ENCODE measurements at places on chromosomes 3 and 15.

DNA sequence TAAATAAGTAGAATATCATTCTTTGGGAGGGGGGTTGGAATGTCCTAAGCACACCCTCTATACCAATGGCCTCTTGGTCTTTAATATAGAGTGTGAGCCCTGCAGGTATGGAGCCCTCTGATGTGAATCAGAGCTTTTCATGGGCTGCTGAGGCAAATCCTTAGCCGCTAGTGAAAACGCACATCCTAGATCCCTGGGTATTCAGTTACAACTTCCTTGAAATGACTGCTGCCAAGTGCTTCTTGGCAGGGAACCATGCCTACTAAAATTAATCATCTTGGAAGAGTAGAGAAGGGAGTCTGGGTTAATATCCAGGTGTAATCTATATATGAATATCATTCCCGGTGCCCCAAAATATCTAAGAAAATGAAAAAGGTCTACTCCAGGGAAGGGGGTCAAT, 109.1 kb downstream of the POLQ start:
- no peak for DNase-seq

GRCh38 chr3:44355362-44356033, 16.9 kb downstream of the TCAIM start:
- no peak for DNase-seq

DNA sequence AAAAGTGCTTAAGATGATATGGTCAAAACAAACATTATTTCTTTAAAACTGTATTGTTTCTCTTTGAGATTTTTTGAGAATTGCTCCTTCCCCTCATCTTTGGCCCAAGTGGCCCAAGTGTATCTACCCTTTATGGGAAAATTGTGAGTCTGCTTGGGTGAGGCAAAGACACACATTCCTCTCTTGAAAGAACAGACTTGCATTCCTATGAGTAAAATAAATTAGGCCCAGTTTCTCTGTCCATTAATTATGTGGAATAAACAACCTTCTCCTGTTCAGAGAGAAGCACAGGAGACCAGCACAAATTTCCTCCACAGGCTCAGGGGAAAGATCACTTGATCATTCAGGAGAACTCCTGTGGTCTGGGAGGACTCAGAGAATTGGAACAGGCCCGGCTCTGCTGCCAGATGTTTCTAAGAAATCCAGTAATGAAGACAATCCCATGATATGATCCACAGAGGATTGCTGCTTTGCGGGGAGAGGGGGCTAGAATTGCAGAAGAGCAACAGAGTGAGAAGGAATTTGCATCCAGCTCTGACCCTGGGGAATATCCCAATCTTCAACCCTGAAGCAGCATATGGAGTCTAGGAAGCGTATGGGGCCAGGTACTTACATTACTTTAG, 53.8 kb upstream of the BOC start:
- DNase-seq: no peak

DNA sequence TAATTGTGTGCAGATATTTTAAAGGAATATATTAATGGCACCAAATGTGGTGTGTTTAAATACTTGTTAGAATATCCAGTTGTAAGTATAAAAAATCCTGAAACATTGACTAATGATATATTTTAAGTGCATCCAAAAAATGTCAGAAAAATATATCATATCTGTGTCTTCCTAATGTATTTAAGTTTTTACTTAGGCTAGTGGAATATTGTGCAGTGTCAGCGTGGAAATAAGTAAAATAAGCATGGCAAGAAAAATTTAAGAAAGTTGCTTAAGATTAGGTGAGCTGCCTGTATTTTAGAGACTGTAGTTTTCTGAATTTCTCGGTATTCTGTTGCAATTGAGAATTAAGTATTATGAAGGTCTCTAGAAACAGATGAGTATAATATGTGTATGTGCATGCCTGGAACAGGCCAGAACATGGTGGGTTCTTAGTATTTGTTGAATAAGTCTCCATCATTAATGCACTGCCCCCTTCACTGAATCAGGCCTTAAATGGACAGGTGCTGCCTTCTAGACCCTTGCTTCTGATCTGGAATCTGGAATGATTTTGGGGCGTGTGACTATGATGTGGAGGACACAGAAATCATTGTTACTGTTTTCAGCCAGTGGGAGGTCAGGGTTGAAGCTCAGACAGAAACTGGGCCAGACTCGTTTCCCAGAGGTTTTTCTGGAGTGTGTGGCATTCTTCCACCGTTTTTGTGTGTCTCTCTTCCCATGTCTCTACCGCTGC, 86.1 kb downstream of the TRAK1 start:
- no peak for DNase-seq

DNA sequence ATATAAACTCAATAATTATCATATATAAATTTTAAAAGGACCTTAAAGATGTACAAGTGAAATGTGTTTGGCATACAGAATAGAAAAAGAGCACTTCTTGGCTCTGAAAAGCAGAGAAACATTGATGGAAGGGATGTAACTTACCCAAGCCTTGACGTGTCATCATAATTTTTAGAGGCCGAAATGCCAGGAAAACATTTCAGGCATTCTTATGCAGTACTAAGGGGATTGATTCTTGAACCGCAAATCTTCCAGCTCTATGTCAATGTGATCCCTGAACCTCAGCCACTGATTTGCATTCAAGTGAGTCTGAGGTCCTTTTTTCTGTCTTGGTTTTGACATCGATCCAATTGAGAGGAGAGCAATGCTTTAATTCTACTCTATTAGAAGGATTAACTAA, 97.8 kb downstream of the CLDN1 start:
- no peak for DNase-seq

- no peak for DNase-seq
These were observed 69.4 kb upstream of the GAP43 start for GRCh38 chr3:115553796-115554486.

DNA sequence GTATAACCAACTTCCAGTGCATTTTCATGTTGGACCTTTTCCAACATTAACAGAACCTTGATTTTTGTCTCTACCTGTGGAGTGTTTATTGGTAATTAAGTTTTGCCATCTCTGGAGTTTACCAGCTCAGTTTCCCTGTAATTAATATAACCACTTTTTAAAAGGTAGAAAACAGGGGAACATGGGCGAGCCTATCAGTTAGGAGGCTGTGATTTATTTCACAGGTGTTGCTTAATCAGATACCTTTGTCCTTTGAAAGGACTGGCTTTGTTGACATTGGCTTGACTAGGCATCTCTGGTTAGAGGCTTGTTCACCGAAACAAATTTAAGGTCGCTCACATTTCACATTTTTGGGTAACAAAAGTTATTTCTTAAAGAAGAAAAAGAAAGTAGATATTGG, 622 bp downstream of the NAALADL2 start:
- no peak for DNase-seq

- DNase-seq: no peak
These were observed 12.2 kb upstream of the UPK1B start for GRCh38 chr3:119161240-119161639.

DNA sequence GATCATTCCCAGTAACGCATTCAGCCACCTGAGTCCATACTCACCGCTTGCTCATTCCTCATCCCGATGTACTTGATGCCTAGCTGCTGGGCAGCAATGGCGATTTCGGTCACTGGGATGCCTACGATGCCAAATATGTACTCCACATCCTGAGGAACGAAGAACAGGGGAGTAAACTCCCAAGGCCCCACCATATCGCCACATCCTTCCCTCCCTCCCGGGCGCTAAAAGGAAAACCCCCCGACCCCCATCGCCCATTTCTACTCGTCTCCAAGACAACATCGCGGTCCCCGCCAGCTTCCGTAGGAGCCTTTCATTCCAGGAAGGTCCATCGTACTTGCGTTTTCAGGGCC, 347 bp downstream of the HACL1 start:
- no peak for DNase-seq

- DNase-seq: no peak
These were observed 20.0 kb upstream of the TRANK1 start for GRCh38 chr3:36964817-36965216.

- no peak for DNase-seq
These were observed 169.7 kb upstream of the MITF start for GRCh38 chr3:69569520-69569919.

DNA sequence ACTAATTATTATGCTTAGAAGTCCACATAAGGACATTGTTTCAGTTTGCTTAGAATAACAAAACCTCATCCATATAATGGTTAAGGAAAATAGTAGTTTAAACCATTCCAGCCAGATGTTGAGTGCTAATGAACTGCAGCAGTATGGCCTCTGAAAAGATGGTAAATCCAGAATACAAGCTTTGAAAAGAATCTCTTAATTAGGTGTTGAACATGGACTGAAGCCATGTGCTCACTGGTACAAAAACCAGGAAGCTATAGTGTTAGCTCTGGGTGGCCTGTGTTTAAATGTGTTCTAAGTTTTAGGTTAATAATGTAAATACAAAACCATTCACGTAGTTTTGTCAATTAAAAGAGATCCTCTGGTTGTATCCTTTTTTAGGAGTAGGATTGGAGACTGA, 78.2 kb downstream of the GALK2 start:
- DNase-seq: no peak

DNA sequence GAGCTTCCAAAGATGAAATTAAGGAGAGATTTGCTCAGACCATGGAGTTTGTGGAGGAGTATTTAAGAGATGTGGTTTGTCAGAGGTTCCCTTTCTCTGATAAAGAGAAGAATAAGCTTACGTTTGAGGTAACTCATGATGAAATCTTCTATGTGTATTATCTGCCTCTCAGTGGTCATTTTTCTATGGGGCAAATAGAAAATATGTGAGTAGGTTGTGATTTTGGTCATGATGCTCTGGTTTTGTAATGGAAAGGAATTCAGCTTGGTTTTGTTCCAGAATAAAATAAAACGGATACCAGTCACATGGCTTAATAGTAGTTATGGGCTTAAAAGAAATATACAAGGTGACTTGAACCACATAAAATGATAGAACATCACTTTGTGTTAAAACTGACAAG, 181.1 kb downstream of the ITPR1 start:
- no peak for DNase-seq

GRCh38 chr15:35698331-35698730, 152.4 kb upstream of the DPH6 start:
- no peak for DNase-seq

GRCh38 chr3:157282261-157283191, 122.6 kb upstream of the CCNL1 start:
- DNase-seq: no peak

- DNase-seq: no peak
These were observed 148.6 kb upstream of the NR2F2 start for GRCh38 chr15:96181873-96182301.

- DNase-seq: no peak
These were observed 305.5 kb downstream of the GRM7 start for GRCh38 chr3:7166460-7166859.

DNA sequence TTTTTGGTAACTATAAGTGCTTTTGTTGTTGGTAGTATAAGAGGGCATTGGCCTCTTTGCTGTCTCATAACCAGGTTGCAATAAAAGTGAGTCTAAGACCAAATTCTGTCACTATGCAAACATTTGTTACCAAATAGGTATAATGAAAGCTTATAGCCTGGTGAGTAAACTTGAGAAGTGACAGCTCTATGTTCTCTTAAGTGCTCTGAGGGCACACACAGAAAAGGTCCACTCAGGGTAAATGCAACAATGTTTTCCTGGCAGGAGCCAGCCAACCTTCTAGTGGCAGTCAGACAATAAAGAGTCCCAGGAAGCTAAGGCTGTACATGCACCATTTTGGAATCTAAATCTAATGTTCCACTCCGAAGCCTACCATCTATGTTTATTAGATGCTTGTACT, 262.1 kb upstream of the TGFBR2 start:
- DNase-seq: no peak

- DNase-seq: no peak
These were observed 18.6 kb upstream of the SLC2A2 start for GRCh38 chr3:171044835-171045793.

- DNase-seq: no peak
These were observed 51.4 kb upstream of the CHMP2B start for GRCh38 chr3:87175732-87176131.

DNA sequence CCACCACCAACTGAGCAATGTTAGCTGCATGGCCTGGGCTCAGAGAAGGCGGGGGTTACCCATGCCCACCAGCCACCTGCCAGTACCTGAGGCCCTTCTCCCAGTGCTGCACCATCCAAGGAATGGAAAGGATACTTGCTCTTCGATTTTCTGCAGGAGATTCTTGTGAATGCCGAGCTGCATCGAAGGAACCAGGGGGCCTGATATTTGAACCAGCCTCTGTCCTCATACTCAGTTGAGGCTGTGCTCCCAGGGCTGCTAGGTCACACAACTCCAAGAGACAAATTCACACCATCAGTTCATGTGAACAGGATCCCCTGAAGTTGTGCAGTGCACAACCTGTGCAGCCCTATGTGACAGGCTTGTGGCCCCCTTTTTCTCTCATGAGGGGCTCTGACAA, 18.0 kb downstream of the PLA2G4F start:
- no peak for DNase-seq

DNA sequence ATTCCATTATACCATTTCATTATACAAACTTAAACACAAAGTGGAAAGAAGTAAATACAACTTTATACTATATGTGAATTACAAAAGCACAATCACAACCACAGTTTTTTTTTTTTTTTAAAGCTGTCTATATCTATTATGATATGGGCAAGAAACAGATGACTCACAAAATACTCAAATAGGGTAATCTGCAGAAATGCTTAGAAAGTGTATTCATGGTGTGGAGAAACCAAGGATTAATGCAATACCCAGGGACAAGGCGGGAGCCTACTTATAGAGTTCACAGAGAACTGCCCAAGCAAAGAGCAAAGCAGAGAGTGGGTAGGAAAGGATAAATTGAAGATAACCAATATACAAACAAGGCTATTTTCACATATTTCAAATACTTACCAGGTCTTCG, 332.0 kb downstream of the FHIT start:
- no peak for DNase-seq

DNA sequence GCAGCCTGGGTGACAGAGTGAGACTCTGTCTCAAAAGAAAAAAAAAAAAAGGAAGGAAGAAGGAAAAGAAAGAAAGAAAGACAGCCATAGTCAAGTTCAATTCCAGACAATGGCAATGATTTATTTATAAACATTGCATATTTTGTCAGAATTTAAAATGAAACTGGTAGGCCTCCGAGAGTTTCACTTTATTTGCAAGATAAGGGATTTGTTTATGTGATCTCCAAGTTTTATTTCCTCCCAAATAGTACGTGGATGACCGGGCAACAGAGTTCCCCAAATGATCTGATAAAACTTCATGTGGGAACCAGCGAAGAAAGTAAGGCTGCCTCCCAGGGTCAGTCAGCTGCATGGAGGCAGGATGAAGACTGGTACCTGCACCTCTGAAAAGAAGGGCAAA, 28.6 kb upstream of the MOBP start:
- DNase-seq: no peak

DNA sequence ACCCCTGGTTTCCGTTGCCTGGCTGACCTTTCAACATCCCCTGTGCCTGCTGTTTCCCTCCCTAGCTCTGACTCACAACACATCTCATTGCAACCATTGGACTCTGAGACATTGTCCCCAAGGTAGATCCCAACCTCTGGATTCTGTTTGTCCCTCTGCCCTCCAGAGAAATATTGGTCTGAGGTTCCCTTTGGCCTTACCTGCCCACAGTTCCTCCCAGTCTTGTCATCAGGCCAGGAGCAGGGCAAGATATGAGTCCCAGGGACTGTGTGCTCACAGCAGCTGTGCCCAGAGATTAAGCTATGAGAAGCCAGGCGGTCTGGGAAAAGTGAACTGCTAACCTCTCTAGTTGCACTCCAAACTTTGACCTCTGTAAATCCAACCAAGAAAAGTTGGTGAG, 168.2 kb upstream of the NR2F2 start:
- no peak for DNase-seq

- no peak for DNase-seq
These were observed 131.2 kb downstream of the RAP2B start for GRCh38 chr3:153293265-153293664.

- no peak for DNase-seq
These were observed 236.6 kb downstream of the PLCL2 start for GRCh38 chr3:17121336-17121735.

- DNase-seq: no peak
These were observed 23.1 kb downstream of the B3GALNT1 start for GRCh38 chr3:161082063-161082462.

All from stimulated activated CD4-positive, alpha-beta T cell treated with anti-CD3 and anti-CD28 coated beads, TNF-alpha, amount 100 ng/mL, for 48 hours (primary cell).